ENCODE measurements at places on chromosomes 1 and 21.

- DNase-seq: no peak
Measured at GRCh38 chr21:44929242-44929798, 8.6 kb upstream of the ITGB2 start.

DNA sequence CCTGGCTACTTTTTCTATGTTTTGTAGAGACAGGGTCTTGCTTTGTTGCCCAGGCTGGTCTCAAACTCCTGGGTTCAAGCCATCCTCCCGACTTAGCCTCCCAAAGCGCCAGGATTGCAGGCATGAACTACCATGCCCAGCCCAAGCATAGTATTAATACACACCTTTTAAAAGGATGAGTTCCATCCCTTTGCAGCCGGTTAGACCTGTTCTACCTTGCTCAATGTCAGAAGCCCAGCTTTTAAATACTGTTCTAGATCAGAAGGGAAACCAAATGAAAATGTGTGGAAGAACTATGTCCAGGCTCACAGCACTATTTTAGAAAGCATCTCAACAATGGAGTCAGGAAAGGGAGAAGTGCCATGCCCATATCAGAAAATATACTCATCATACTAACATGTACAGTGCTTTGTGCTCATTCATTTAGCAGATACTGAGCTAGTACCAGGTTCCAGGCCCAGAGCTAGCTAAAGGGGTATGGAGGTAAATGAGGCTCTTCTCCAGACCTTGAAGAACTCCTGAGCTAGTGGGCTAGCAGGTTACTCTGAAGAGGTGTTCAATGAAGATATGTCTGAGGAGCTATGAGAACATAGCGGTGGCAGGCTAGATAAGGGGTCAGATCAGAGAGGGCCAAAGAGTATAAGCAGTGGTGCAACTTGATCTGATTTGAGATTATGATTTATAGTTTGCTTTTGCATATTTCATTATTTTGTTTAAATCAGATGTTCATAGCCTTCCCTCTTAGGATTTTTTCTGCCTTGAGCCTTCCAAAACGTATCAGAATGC is 78.2 kb downstream of the RNF220 start:
- DNase-seq: no peak

DNA sequence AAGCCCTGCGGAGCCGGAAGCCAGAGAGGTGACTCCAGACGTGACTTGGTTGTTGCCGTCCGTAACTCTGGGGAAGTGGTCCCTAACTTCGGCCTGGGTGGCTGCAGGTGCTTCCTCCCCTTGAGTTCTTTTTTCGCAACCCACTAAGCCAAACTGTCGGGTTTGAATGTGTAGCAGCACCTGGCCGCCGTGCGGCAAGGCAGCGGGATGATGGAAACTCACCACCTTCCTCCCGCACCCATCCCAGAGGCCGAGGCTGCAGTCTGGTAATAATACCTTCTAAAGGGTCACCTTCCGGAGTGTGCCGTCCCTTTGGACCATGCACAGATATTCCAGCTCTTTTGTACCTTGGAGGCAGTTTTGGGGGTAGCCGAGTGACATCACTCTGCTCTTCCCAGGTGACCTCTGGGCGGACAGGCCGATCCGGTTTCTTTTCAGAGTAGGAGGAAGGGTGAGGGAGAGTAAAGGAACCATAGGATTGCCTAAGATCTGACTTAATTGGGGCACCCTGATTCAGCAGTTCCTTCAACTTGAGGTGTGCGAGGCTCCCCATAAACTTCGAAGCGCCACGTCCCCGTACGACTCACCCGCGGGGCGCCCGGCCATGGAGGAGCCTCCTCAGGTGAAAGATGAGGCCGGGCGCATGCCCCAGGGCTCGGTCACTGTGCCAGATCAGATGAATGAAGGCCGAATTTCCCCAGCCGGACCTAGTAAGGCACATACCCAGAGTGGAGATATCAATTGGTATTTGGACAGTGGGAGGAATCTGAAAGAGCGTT is 1.0 kb downstream of the KCNK1 start:
- DNase-seq: no peak

DNA sequence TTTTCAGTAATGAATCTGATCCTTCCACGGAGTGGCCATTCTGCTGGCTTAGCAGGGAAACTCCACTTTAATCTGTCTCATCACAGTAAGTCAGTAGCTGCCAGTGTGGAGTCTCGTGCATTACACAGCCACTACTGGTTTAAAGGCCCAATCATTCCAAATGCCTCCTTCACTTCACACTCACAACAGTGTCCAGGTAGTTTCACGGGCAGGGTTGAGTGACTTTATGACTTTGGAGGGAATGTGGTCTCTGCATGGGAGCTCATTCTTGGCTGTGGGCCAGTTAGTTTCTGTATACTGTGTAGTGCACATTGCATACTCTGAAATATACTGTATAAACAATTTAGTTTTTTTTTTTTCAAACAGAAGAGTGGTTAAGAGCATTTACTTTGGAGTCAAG is 34.6 kb upstream of the C1orf87 start:
- DNase-seq: no peak

DNA sequence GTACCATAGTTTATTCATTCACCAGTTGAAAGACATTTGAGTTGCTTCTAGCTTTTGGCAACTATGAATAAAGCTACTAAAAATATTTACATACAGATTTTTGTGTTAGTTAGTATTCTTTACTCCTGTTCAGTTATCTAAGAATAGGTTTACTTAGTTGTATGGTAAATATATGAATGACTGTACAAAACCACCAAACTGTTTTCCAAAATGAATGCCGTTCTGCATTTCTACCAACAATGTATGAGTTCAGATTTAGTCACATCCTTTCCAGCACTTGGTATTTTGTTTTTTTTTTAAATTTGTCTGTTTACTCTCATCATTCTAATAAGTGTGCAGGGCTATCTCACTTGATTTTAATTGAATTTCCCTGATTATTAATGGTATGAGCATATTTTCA is 3.4 kb upstream of the KIFAP3 start:
- no peak for DNase-seq

- peak; percentile 20 for DNase-seq
Measured at GRCh38 chr1:99737016-99737415, 29.4 kb downstream of the FRRS1 start.

- DNase-seq: no peak
Measured at GRCh38 chr1:114428083-114428754, 82.8 kb downstream of the TRIM33 start.

DNA sequence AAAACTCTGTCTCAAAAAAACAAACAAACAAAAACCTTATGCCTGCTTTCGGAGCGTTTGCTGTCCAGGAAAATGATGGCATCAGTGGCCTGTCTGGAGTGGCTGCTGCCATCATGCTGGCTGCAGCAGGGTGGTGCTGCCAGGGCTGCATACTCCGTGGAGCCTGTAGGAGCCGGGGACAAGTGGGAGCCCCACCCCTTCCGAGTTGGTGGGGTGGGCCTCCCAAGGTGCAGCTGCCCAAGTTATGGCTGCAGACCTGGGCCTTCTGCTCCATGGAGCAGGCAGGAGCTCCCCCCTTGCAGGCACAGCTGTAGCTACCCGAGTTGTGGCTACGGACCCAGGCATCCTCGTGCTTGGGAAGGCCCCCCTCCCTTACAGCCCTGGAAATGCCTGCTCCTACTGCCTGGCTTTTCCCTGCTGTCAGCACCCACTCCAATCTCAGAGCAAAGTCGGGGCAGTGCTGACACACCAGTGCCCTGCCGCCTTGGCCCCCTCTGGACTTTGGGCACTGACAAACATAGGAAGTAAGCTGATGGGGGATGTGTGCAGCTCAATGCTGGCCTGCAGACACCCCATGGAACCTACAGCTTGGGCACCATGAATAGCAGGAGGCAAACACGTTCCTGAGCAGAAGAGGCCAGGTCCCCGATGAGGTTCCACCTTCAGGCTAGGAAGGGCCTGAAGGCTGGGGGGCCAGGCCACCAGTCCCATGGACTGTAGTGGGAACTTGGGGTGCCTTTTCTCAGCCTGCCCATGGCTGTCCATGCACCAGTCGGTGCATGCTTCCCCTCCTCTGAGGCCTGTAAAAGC is 60.4 kb downstream of the CC2D1B start:
- DNase-seq: no peak

- DNase-seq: no peak
Measured at GRCh38 chr1:38291336-38291735, 244.7 kb upstream of the POU3F1 start.

- DNase-seq: no peak
Measured at GRCh38 chr1:33381977-33382376, 48.9 kb downstream of the PHC2 start.

DNA sequence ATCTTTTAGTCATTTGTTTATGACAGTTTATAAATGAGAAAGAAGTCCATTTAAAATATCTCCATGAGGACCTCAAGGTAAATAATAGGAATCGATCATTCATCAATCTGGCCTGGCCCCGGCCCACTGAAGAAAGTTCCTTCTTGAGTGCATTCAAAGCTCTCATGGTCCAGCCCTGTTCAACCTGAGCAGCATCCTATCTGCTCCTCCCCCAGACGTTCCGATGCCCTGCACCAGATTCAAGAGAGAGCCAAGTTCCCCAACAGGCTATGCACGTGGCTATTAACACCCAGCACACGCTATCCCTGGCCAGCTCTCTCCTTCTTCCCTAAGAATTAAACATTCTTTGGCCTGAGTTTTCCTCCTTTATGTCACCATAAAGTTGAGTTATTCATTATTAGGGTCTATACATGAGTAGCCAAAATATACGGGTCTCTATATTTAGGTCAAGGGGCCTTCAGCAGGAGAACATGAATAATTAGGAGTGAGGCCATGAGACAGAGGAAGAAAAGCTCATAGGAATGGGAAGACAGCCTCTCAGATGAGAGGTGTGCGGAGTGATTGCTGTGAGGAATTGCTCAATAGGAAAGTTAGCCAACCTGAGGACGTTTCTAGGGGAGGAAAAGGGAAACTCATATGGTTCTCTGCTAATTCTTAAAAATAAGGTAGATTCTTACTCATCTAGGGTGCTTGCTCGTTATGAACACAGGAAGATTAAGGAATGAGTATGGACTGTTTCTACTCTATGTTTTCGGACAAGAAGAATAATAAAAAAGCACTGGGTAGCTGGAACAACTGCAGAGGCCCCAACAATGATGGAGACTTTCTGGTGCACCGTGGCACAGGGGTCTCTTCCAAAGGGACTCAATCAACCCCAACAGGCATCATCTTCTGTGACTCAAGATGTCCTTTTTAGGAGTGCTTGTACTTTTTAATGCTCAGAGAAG is 23.6 kb downstream of the RUNX1 start:
- DNase-seq: no peak
